ENCODE measurements at places on chromosomes 1 and 21.
A peak's percentile ranks its signal among the peaks of the same experiment; 100 is the strongest.

- DNase-seq: no peak
Observed at GRCh38 chr1:221711063-221711577, 30.8 kb downstream of the DUSP10 start.

GRCh38 chr1:223249854-223250631 lies 107.0 kb upstream of the TLR5 start:
- DNase-seq: no peak

DNA sequence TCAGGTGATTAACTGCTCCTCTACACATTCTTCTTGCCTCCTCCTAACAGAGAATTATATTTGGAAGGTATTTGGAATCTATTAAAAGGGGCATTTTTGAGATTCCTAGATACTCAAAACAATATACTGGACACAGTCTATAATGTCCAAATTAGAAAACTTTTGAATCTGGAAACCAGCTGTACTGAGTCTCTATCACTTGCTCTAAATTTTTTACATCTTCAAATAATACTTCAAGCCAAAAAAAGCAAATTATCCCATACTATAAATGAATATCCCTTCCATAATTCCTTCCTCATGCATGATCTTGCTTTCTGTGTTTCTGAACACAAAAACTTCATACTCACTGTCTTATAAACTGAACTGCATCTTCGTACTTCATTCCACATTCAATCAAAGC lies 28.5 kb downstream of the PTP4A2 start:
- DNase-seq: no peak

DNA sequence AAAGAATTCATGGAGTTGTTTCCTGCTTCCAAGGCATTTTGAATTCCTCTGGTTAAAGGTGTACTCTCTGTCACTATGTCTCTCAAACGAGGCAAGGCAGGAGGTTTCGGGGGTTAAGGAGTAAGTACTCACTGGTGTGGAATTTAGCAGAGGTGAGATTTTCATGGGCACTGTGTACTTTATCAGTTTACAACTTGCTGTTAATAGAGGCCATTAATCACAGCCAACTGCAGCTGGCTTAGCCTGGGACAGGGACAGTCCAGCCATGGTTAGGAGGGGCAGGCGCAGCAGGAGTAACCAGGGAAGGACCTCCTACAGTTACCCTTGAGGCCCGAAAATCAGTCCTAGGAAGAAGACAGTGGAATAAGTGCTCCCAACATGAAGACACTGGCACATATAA lies 18.1 kb upstream of the TMEM9 start:
- DNase-seq: no peak

DNA sequence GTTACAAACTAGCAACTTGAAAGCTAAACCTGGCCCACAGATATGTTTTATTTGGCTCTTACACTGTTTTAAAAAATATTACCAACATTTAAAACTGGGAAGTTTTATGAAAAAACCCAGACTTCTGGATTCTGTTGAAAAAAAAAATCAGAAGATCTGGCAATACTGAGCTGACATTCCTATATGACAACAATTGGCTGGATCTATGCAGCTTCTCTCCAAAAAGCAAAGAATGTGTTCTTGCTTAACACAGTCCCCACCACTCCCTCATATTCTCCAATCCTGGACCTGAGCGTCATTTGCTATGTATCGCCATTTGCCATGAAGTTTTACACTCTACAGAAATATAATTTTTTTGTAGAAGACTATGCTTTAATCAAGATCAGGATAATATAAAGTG lies 859.6 kb downstream of the LTN1 start:
- no peak for DNase-seq

GRCh38 chr1:235557495-235557894 lies 53.2 kb upstream of the B3GALNT2 start:
- DNase-seq: no peak

DNA sequence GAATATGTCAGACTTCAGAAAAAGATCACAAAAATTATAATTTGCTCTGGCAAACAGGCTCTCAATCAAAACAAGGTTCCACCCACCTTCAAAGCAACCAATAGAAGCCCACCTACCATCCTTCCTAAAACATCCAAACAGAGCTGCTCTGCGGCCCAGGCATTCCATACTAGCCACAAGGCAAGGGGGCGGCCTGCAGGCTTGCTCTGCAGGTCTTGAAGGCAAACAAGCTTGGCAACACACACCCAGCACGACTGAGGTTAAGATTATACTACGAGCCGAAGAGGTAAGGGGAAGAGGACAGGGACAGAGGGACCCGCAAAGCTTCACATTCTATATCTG lies 207.3 kb downstream of the SLC45A1 start:
- DNase-seq: peak; percentile 62

All from left hindlimb (tissue), 1 donor.